ENCODE measurements at places on chromosomes 12 and 14.
A peak's percentile ranks its signal among the peaks of the same experiment; 100 is the strongest.

GRCh38 chr12:82225871-82226270 is 132.3 kb downstream of the CCDC59 start:
- DNase-seq, result no peak

GRCh38 chr12:11804130-11804529 is 154.7 kb downstream of the ETV6 start:
- no peak for DNase-seq

GRCh38 chr12:8698132-8698851 is 501 bp downstream of the RIMKLB start:
- peak; percentile 45 for DNase-seq

DNA sequence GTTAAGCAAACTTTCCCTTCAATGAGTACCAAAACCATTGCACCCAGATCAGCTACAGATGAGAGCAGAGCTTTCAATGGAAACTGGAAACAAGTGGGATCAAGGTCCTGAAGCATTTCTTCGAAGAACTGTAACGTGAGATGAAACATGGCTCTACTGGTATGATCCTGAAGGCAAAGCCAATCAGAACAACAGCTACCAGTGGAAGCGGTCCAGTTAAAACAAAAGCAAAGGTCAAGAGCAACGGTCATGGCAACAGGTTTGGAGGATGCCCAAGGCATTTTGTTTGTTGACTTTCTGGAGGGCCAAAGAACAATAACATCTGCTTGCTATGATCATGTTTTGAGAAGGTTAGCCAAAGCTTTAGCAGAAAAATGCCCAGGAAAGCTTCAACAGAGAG is 137.9 kb upstream of the CPSF6 start:
- no peak for DNase-seq

GRCh38 chr12:18323159-18323558 is 61.8 kb downstream of the PIK3C2G start:
- no peak for DNase-seq

DNA sequence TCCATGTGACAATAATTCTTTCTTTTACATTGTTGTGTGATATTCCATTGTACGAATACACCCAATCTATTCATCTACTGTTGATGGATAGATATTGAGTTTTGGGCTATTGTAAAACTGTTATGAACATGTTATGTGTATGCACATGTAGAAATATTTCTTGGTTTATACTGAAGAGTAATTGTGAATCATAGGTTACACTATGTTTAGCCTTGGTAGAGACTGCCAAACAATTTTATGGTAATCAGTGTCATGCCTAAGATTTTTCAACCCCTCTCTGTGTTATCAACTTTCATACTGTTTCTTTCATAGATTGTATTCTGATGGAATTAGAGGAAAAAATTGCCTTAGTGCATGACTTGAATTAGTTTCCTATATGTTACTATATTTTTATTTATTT is 39.5 kb downstream of the FRMD6 start:
- no peak for DNase-seq

GRCh38 chr12:19810213-19810612 is 370.9 kb downstream of the AEBP2 start:
- no peak for DNase-seq

DNA sequence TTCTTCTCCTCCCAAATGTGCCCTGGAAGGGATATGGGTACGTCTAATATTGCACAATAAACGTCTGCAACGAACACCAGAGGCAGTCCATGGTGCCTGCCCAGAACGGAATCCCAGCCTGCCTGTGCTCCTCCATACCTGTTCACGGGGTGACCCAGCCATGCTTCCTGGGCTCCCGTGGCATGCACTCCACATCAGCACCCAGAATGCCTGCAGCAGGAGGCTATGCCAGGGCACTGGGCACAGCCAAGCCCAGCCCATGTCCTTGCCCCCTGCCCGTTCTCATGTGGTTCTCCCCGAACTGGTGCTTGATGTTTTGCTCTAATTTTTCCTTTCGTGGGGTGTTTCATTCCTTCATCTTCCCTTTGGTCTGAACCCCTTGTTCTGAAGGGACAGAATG is 404.3 kb downstream of the BCL11B start:
- DNase-seq, result no peak

GRCh38 chr12:3436461-3437065 is 54.4 kb upstream of the PRMT8 start:
- DNase-seq, result no peak

DNA sequence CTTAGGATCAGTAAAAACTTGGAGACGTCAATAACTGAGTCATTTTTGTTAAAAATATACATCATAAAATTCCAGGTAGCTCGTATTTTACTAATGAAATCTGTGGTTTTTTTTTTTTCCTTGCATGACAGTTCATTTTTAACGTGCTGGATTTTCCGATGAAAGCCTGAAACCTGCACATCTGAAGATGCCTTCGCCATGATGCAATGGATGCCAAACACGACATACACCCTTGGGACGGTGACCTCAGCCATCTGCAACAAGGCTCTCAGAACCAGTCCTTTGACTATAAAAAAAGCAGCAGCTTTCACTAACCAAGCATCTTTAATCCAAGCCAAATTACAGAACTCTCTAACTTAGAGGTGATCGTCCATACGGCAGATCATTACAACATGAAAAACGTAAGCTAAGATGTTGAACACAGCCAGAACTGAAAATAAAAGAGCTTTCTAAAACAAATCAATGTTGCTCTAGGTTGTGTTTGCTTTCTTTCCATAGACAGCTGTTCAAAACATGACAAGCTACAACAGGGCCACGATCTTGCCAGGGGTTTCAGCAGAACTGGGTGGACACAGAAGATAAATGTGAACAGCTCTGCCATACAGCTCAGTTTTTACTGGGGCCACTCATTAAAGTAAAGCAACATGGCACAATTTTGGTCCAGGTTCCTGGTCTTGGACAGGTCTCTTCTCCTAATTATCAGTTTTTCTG is 7.8 kb downstream of the NIN start:
- DNase-seq, result no peak

GRCh38 chr14:102608064-102608446 is 15.6 kb downstream of the RCOR1 start:
- DNase-seq, result no peak

DNA sequence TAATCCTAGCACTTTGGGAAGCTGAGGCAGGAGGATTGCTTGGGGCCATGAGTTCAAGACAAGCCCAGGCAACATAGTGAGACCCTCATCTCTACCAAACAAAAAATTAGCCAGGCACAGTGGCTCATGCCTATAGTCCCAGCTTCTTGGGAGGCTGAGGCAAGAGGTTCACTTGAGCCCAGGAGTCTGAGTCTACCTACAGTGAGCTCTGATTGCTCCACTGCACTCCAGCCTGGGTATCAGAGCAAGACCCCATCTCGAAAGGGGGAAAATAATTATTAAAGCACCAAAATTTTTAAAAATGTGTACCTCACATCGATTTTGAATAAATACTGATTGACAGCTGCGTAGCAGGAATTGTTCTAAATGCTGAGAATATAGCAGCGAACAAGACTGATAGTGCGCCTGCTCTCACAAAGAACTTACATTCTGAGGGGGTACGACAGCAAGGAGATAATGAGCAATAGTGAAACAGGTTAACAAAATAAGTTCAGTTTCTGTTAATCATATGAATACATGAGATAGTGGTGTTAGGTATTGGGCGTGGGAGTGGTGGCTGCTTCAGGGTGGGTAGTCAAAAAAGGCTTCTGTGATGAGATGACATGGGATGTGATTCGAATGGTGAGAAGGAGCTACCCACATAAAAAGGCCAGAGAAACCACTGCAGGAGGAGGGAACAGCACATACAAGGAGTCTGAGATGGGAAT is 19.6 kb downstream of the HCFC2 start:
- DNase-seq, result no peak

- DNase-seq, result no peak
Measured at GRCh38 chr14:105411985-105412770, 7.4 kb upstream of the MTA1 start.

DNA sequence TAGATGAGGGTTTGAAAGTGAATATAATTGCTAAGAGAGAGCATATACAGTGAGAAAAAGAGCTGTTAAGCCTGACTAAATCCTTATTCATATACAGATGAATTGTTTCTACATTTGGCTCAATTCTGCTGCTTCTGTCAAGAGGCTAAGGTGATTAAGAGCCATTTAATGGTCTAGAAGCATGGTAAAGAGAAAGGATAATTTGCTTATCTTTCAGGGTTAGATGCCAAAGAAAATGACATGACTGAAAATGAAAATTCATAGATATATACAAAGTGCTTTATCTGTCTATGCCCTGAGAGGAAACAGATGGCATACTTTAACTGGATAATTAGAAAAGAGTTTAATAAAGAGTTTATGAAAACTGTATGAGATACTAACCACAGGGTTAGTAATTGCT is 834.9 kb downstream of the SLC6A15 start:
- DNase-seq, result no peak

GRCh38 chr14:24196071-24197055 is 1.1 kb upstream of the TM9SF1 start:
- no peak for DNase-seq

DNA sequence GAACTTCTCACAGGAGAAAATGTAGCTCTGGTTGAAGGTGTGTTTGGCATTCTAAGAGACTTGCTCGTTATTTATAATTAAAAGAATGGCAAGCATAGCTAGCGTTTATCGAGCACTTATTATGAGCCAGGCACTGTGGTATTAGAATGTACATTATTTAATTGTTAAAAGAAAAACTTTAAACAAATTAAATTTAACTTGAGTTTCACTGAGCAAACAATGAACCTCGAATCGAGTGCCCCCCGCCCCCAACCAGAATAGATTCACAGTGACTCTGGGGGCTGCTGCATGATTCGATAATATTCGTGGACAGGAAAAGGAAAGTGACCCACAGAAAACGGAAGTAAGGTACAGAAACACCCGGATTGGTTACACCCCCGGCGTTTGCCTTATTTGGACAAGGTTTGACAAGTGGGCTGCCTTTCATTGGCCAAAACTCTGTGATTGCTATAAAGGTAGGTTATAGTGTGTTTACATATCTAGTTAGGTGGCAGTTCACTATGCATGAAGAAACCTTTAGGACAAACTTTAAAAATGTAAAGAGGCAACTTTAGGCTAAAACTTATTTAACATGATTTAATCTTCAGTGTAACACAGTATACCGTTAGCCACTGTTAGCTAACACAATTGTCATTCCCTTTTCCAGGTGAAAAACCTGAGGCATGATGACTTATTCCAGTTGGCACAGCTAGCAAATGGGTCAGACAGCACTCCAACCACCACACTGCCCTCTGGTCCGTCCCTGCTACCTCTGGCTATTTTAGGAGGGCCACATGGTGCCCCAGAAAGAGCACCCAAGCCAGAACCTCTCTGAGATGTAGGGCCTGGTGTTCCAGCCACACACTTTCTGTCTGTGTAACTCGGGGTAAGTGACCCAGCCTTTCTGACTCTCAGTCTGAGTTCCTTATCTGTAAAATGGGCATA is 7.1 kb downstream of the SCNN1A start:
- no peak for DNase-seq

- no peak for DNase-seq
Measured at GRCh38 chr14:49992448-49992847, 99.6 kb downstream of the ARF6 start.

DNA sequence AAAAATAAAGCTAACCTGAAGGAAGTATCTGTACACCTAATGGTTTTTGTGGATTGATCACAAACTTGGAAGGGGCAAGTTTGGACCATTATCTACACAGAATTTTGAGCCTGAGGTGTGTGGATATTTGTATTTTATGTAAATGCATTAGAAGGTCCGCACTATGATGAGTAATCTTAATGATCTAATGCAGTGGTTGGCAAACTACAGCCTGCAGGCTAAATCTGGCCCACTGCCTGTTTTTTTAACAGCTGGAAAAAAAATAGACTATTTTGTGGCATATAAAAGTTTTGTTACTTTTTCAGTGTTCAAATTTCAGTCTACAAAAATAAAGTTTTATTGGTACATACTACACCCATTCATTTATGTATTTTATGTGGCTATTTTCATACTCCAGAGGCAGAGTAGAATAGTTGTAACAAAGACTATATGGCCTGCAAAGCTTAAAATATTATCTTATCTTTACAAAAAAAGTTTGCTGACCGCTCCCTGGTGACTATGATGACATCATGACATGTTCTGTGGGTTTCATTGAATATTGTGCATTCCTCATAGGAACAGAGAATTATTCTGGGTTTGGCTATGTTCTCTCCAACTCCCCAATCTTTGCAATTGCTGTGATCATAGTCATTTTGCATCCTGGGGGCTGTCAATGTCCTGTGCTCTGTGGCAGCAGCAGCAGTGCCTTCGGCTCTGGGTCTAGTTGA is 962.6 kb upstream of the FBXO33 start:
- DNase-seq, result no peak

DNA sequence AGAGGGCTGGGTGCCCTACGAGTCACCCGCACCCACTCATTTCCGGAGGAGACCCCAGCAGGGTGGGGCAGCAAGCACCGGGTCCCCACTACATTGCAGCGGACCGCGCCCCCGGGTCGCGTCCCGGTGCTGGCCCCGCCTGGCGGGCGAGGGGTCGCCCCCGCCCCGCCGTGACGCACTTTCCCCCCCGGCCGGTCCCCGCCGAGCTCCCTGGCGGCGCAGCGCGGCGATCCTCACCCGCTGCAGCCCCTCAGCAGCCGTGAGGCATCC is 106.1 kb downstream of the PRICKLE1 start:
- DNase-seq, result no peak

DNA sequence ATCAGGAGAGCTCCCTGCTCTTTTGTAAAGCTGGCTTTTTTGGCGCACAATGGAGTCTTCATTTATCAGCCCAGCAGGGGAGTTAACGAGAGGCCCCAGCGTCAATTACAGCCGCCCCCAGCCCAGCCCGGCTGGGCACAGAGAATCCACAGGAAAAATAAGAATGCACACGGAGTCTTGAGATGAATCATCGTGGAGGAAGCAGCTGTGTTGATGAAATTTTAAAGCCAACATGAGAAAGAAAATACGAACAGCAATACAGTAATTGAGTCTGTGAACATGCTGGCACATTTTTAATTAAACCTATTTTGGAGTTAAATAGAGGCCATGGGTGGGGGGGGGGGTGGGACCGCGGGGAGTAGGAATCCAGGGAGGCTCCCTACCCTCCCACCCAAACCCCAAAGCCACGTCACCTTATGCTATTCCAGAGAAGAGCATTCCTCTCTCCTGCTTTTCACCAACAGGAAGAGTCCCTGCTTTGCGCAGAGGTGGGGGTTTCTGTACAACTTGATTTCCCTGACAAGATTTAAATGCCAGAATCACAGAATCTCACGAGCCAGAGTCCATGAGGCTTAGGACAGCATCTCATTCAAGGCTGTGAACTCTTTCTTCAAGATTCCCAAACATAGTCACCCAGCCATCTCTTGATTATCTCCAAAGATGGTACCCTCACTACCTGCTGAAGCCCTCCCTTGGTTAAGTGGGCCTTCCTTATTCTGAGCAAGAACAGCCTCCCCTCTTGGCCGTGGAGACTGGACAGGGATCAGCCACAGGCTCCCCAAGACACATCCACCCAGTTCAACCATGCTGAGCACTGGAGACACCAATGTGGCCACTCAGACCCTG is 50.3 kb downstream of the CCNK start:
- no peak for DNase-seq

DNA sequence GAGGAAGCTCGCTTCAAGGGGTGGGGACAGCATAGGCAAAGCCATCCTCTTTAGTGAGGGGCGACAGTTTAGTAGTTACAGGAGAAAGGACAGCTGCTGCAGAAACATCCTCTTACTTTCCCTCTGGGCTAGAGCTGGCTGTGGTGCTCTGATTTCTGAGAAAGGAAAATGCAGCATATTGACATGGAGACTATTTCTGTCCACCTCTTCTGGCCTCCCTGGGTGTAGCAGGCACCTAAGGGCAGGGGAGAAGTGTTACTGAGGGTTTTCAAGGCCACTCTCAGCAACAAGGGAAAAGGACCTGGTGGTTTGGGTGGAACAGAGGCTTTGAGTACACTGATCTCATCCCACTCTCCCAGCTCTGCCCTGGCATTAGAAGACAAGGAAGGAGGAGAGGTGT is 40.0 kb upstream of the CTDSP2 start:
- DNase-seq, result no peak

- no peak for DNase-seq
Measured at GRCh38 chr12:27064397-27065342, 17.7 kb downstream of the C12orf71 start.

Measured in caudate nucleus (tissue), 63 donors.